ENCODE measurements at places on chromosomes 3 and 15. TPM values are rescaled to one million over a fixed set of nuclear protein-coding genes. Genes with fewer than 3 reads are reported as not detected.

GRCh38 chr3:71035314-71035713 lies 548.2 kb downstream of the FOXP1 start:
- no peak overlapping the region for H3K27ac ChIP-seq
- H3K27me3 ChIP-seq: no peaks in the 10 kb centered on the region
- DNase-seq: no peak
- peaks cover 91% of the 10 kb centered on the region for H3K4me1 ChIP-seq

DNA sequence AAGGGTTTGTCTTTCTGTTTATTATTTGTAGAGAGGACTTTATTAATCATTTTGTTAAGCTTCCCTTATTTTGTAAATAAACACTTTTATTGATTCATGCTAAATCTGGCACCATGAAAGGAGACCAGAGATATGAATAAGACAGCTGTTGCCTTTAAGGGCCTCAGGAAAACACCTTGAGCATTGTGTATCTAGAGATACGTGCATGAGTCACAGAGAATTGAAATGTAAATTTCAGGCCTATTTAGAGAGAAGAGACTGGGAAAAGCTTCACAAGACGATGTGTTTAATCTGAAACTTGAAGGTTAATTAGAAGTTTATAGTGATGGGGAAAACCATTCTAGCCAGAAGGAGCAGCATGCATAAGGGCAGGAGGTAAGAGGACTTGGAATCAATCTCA lies 28.6 kb upstream of the UTS2B start:
- no peak for DNase-seq
- H3K27me3 ChIP-seq: no peaks in the 10 kb centered on the region
- H3K4me3 ChIP-seq: no peak overlapping the region

- H3K36me3 ChIP-seq: no peaks in the 10 kb centered on the region
- peaks cover 22% of the 10 kb centered on the region for H3K27me3 ChIP-seq
- no peak overlapping the region for H3K27ac ChIP-seq
- H3K4me3 ChIP-seq: no peak overlapping the region
- peaks cover 9% of the 10 kb centered on the region for H3K4me1 ChIP-seq
Observed at GRCh38 chr3:72289692-72290071, 504.7 kb upstream of the PROK2 start.

- no peaks in the 10 kb centered on the region for H3K4me1 ChIP-seq
- H3K27me3 ChIP-seq: no peaks in the 10 kb centered on the region
- H3K27ac ChIP-seq: no peak overlapping the region
- H3K36me3 ChIP-seq: no peaks in the 10 kb centered on the region
Observed at GRCh38 chr3:86547692-86548091, 443.3 kb downstream of the VGLL3 start.

DNA sequence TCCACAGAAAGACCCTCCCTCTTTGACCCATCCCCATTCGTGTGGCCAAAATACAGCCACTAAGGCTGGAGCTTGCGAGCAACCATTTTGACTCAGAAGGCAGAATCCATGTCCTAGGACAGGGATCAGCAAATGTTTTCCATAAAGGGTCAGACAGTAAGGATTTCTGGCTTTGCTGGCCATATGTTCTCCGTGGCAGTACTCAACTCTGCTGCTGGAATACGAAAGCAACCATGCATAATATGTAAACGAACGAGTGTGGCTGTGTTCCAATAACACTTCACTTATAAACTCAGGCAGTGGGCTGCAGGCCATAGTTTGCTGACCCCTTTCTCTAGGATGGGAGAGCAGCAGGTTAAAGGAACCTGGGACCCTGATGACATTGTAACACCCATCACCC lies 77.6 kb upstream of the WNT5A start:
- no peak overlapping the region for H3K27ac ChIP-seq
- DNase-seq: no peak
- H3K4me3 ChIP-seq: no peak overlapping the region

GRCh38 chr3:65284961-65285360 lies 597.2 kb upstream of the ADAMTS9 start:
- no peaks in the 10 kb centered on the region for H3K36me3 ChIP-seq
- no peak overlapping the region for H3K27ac ChIP-seq
- H3K4me3 ChIP-seq: no peak overlapping the region
- no peak for DNase-seq
- H3K27me3 ChIP-seq: no peaks in the 10 kb centered on the region
- no peaks in the 10 kb centered on the region for H3K4me1 ChIP-seq

DNA sequence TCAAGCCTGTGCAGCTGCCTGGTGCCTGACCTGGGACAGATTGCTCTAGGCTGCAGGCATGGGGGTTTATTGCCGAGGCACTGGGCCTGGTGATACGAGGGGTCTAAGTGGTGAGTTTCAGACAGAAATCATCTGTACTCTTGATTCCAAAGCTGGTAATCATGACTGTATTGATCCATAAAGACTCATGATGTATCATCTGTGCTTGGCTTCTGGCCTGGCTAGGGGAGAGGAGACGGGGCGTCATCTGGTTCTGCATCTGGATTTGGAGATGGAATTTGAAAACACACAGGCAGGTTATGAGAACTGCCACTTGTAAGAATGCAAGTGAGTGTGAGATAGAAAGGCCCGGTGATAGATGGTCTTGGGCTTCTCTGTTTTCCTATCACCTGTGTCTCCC lies 337.4 kb upstream of the C2CD4B start:
- no peaks in the 10 kb centered on the region for H3K4me1 ChIP-seq
- no peak for DNase-seq
- no peak overlapping the region for H3K27ac ChIP-seq
- no peak overlapping the region for H3K4me3 ChIP-seq
- H3K27me3 ChIP-seq: peaks cover 2% of the 10 kb centered on the region

GRCh38 chr3:142650001-142650693 lies 54.0 kb downstream of the PLS1 start:
- no peak overlapping the region for H3K27ac ChIP-seq
- no peaks in the 10 kb centered on the region for H3K27me3 ChIP-seq
- no peaks in the 10 kb centered on the region for H3K4me1 ChIP-seq
- no peak for DNase-seq
- no peak overlapping the region for H3K4me3 ChIP-seq

DNA sequence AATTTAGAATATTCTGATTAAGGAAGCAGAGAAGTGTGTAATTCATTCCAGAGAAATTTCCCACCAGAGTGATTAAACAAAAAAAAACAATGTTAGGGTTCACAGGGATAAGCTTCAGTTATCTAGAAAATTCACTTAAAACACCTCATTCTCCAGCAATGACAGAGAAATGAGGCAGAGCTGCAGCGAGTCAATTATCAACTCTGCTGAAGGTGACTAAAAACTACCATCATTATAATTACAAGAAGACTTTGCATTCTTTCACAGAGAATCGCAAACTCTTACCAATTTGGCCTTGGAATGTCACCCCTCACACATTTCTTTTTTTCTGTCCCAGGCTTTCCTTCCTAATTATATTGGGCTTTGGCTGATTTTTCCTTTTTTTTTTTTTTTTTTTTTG lies 117.1 kb downstream of the RAB11A start:
- no peak for DNase-seq
- no peaks in the 10 kb centered on the region for H3K36me3 ChIP-seq
- H3K4me3 ChIP-seq: no peak overlapping the region
- H3K27ac ChIP-seq: no peak overlapping the region

- H3K36me3 ChIP-seq: no peaks in the 10 kb centered on the region
- H3K4me1 ChIP-seq: no peaks in the 10 kb centered on the region
- no peak overlapping the region for H3K4me3 ChIP-seq
Observed at GRCh38 chr15:90286678-90287077, 21.2 kb downstream of the NGRN start.

- no peak overlapping the region for H3K4me3 ChIP-seq
- no peaks in the 10 kb centered on the region for H3K4me1 ChIP-seq
- no peak overlapping the region for H3K27ac ChIP-seq
- DNase-seq: no peak
- no peaks in the 10 kb centered on the region for H3K36me3 ChIP-seq
- H3K27me3 ChIP-seq: peaks cover 4% of the 10 kb centered on the region
Observed at GRCh38 chr3:30719536-30719935, 113.1 kb downstream of the TGFBR2 start.

GRCh38 chr3:103873897-103874545 lies 1439.2 kb downstream of the ZPLD1 start:
- H3K4me3 ChIP-seq: no peak overlapping the region
- no peak for DNase-seq
- H3K4me1 ChIP-seq: no peaks in the 10 kb centered on the region
- no peak overlapping the region for H3K27ac ChIP-seq
- H3K27me3 ChIP-seq: no peaks in the 10 kb centered on the region
- no peaks in the 10 kb centered on the region for H3K36me3 ChIP-seq

- no peak overlapping the region for H3K4me3 ChIP-seq
- H3K27ac ChIP-seq: no peak overlapping the region
- no peak for DNase-seq
- H3K4me1 ChIP-seq: peaks cover 12% of the 10 kb centered on the region
- no peaks in the 10 kb centered on the region for H3K36me3 ChIP-seq
Observed at GRCh38 chr3:12229146-12229851, 59.6 kb upstream of the PPARG start.

DNA sequence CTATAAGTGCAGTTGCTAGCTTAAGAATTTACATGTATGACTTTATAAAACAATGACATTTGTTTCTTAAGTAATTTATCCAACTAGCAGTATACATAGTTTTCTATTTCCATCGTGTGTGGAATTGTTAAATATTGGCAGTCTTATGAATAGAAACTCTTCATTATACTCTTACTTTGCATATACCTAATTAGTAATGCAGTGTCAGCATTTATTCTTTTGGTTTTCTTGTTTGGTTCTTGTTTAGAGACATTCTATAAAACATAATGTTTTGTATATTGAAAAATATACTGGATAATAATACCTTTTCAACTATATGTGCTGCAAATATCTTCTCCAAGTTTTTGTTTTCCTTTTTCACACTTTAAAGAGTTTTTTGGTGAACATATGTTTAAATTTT lies 760.2 kb downstream of the VGLL3 start:
- no peak overlapping the region for H3K4me3 ChIP-seq
- no peak overlapping the region for H3K27ac ChIP-seq
- H3K36me3 ChIP-seq: no peaks in the 10 kb centered on the region
- H3K4me1 ChIP-seq: no peaks in the 10 kb centered on the region
- DNase-seq: no peak

DNA sequence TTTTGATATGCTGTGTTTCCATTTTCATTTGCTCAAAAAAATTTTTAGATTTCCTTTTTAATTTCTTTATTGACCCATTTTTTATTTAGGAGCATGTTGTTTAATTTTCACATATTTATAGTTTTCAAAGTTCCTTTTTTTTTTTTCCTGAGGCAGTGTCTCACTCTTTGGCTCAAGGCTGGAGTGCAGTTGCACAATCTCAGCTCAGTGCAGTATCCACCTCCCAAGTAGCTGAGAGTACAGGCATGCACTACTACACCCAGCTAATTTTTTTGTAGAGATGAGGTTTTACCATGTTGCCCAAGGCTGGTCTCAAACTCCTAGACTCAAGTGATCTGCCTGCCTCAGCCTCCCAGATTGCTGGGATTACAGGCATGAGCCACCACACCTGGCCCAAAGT lies 36.2 kb downstream of the PFN2 start:
- no peak overlapping the region for H3K4me3 ChIP-seq
- peaks cover 19% of the 10 kb centered on the region for H3K36me3 ChIP-seq
- no peak overlapping the region for H3K27ac ChIP-seq
- DNase-seq: no peak

DNA sequence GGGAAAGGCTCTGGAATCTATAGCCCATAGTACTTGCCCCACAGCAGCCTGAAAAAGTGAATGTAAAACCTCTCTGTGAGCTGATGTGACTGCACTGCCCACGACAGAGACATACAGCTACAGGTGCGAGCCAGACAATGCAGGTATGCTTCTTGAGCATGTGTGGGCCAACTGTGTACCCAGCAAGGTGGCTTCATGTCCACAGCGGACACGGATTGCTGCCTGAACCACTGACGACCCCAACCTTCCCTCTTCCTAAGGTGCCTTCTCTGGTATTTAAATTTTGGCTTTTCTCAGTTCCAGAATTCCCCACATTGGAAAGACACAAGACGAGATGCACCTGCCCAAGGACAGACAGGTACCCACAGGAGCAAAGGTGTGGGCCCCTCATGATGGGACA lies 65.8 kb downstream of the SCN5A start:
- DNase-seq: no peak
- H3K27ac ChIP-seq: no peak overlapping the region
- H3K4me3 ChIP-seq: no peak overlapping the region
- H3K4me1 ChIP-seq: no peaks in the 10 kb centered on the region
- H3K27me3 ChIP-seq: no peaks in the 10 kb centered on the region

DNA sequence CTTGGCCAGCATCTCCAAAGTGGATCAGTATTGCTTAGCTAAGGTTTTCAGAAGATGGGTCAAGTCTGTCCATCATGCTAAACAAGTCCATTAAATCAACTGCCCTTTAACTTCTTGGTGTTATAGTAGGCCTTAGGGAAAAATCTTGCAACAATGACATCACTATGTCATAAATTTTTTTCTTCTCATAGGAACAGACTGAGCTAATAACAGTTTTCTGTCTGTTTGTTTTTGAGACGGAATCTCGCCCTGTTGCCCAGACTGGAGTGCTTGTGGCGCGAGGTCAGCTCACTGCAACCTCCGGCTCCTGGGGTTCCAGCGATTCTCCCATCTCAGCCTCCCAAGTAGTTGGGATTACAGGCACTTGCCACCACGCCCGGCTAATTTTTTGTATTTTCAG lies 94.2 kb downstream of the EFL1 start:
- no peak overlapping the region for H3K4me3 ChIP-seq
- no peak overlapping the region for H3K27ac ChIP-seq
- H3K4me1 ChIP-seq: peaks cover 7% of the 10 kb centered on the region
- H3K36me3 ChIP-seq: peaks cover 14% of the 10 kb centered on the region

GRCh38 chr15:51588966-51589365 lies 33.6 kb downstream of the DMXL2 start:
- H3K4me1 ChIP-seq: no peaks in the 10 kb centered on the region
- H3K36me3 ChIP-seq: peaks cover 5% of the 10 kb centered on the region

DNA sequence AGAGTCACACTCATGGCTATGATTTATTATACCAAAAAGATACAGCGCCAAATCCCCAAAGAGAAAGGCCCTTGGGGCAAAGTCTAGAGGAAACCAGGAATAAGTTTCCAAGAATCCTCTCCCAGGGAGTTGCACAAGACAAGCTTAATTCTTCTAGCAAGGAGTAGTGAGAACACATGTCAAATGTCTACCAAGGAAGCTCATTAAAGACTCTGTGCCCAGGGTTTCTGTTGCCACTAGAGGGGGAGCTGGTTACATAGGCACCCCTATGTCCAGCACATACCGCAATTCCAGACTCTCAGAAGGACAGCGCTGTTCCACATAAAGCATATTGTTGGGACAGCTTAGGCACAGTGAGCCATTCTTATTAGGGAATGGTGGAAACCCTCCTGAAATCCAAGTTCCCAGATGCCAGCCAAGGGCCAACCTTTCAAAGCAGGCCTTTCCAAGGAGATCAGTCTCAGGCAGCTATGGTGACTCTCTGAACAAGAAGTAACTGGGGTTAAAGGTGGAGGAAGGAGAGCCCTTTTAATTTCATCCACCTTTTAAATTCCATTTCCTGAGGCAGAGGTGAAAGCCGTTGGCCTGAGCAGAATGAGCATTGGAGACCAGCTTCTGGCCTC lies 194.2 kb downstream of the UACA start:
- H3K4me3 ChIP-seq: no peak overlapping the region
- peaks cover 3% of the 10 kb centered on the region for H3K27me3 ChIP-seq
- H3K27ac ChIP-seq: no peak overlapping the region
- DNase-seq: no peak
- peaks cover 9% of the 10 kb centered on the region for H3K4me1 ChIP-seq

The EIF4E3 gene
- 37.6 TPM for total RNA-seq

The PPP2R3A gene
- total RNA-seq: 0.17 TPM

The ARHGAP31 gene
- total RNA-seq: 10.8 TPM

The STAB1 gene
- total RNA-seq: not detected

The CPNE9 gene
- not detected for total RNA-seq

The PTPN9 gene
- 20.9 TPM for total RNA-seq

The MKRN3 gene
- 3.8 TPM for total RNA-seq

The CNTN4 gene
- not detected for total RNA-seq

The A4GNT gene
- not detected for total RNA-seq

The PLA2G4D gene
- total RNA-seq: not detected

The GOLGA8O gene
- total RNA-seq: not detected

The PDZRN3 gene
- total RNA-seq: not detected

The MNS1 gene
- total RNA-seq: 0.10 TPM

The PEX5L gene
- total RNA-seq: not detected

The SLC51B gene
- total RNA-seq: not detected
